ENCODE measurements at places on chromosomes 6 and 20.

DNA sequence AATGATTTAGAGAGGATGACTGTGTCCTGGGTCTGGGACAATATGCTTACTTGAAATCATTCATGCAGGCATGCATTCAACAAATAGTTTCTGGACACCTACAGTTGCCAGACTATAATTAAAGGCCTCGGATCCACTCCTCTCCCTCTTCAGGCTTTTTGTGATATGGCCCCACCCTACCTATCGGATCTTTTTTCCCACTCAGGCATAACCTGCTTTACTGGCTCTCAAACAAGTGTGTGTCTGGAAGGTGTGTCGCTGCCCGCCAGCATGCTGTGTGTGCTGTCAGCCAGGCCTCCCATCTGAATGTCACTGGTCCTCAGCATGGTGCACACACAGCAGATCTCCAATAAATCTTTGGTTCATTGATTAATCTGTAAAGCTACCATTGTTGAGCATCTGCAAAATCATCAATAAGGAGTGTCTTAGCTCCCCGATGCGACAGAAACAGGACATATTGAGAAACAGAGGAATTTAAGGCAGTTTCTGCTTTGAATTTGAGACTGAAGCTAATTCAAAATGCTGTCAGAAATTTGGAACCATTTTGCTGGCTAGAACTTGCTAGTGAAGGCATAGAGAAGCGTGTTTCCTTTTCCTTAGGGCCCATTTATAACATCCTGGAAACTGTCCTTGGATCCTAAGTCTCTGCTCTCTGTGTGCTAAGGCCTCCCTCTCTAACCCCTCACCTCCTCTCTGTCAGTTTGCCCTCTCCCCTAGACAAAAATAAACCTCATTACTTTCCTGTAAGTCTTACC lies 23.5 kb upstream of the CCN6 start:
- no peak for DNase-seq

GRCh38 chr6:158939255-158940159 lies 60.5 kb downstream of the RSPH3 start:
- no peak for DNase-seq

- DNase-seq, result peak; percentile 40
These were observed 744 bp downstream of the RIOK1 start for GRCh38 chr6:7390226-7390878.

DNA sequence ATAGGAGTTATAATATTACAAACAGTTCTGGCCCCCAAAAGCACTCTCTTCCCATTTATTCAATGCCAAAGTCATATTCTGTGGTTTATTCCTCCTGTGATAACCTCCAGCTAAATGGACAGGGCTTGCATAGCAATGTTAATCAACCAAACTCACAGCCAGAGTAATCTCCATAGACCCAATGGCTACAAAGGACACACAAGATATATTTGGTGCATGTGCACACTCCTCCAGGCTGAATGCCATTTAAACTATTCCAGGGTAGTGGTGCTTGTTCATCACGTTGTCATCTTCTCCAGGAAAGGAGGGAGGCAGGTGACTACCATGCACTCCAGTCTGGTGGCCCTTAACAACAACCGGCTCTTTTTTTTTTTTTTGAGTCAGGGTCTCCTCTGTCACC lies 56.8 kb downstream of the B3GAT2 start:
- no peak for DNase-seq

DNA sequence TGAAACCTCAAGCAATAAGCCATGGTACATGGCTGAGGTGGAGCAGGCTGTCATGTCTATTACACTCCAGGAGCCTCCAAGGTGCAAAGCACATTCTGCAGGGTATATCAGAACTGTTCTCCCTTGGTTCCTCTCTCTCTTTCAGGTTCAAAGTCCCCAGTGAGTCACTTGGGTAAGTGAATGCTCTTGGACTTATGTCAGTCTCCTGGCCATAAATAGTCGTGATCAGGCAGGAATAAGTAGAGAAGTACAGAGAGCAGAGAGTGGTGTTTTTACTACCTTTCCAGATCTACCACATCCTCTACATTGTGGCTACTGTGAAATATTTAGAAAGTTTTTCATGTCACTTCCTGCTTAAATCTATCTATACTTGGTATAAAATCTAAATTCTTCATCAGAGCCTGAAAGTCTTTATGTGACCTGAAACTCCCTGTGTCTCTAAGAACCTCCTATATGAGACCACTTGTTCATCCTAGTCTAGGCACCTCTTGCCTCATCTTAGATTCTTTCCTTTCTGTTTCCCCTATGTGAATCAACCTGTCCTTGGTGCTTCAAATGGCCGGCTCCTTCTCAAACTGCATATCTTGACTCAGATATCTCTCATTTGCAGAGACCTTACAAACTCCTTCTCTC lies 1077.6 kb upstream of the MAP3K7 start:
- no peak for DNase-seq

DNA sequence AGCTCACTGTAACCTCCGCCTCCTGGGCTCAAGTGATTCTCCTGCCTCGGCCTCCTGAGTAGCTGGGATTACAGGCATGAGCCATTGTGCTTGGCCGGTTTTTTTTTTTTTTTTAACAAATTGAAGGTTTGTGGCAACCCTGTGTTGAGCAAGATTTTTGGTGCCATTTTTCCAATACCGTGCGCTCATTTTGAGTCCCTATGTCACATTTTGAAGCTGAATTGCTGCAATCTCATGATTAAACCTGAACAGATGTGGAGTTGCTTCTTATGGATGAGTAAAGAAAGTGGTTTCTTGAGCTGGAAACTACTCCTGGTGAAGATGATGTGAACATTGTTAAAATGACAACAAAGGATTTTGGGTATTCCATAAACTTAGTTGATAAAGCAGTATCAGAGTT lies 16.6 kb downstream of the SASH1 start:
- DNase-seq, result no peak

DNA sequence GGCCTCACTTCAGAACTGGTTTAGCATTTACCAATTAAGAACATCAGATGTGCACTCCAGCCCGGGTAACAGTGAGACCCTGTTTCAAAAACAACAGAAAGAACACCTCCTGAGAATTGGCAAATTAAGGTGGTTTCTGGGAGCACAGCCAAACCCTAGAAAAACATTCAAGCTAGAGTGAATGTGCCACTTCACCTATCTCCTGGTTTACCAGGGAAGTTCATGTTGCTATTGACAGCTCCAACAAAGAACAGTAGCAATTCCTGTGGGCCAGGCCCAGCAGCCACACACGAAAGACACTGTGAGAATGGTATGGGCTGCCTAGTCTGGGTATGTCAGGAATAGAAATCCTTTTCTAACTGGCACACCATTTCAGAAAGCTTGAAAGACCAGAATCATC lies 4.9 kb downstream of the POLR1C start:
- DNase-seq, result no peak

GRCh38 chr6:159100395-159101182 lies 55.8 kb upstream of the TAGAP start:
- DNase-seq, result no peak

- DNase-seq, result no peak
These were observed 280.2 kb downstream of the TBC1D7 start for GRCh38 chr6:13048113-13048512.

DNA sequence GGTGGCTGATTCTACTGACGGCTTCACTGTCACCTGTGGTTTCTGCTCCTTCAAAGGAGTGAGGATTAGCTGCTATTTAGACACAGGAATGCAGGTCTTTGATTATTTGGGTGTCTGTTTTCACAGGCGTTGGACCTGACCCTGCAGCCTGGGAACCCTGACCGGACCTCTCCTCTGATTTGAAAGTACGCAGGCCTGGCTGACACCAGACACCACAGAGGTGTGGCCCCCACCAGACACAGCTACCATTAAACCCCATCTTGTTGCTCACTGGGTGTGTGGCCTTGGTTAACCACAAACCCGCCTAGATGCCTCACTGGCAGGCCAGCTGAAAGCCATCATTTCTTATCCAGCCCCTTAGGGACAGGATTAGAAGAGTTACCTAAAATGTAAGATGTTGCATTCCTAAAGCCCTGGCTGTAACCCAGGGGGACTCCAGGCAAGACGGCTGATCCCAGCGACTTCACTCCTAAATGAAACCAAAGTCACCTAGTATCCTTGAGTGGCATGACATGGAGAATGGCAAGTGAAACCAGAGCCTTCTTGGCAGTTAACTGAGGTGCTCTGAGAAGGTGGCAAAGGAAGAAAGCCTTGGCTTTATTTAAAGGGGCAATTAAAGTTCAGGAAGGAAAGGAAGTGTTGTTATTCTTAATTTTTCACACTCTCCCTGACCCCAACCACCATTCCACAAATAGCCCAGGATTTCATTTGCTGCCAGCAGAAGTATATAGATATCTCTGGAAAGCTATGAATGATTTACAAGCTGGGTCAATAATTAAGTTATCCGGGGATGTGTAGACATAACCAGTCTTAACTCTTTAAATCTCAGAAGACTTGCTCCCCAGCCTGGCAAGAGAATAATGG lies 169.9 kb downstream of the QRSL1 start:
- DNase-seq, result no peak

DNA sequence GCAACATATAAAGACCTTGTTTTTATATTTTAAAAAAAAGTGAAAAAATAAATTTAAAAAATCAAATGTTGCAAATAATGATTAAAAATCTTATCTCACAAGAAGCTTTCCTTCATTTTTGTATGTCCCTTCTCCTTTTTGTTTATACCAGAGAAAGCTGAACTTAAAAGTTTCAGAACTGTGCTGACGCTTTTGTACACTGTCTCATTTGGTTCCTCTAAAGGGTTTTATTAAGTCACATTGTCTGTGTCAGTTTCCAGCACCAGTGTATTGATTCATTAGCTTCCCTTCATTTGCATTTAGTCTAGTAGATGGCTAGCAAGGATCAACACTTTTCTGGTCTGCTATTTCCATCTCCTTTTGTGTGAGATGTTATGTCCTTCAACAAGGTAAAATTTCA lies 6.7 kb downstream of the PCED1A start:
- DNase-seq, result no peak

- no peak for DNase-seq
These were observed 332.9 kb upstream of the PRDM1 start for GRCh38 chr6:105753207-105753606.

GRCh38 chr6:124463271-124463670 lies 499.0 kb upstream of the RNF217 start:
- DNase-seq, result no peak

DNA sequence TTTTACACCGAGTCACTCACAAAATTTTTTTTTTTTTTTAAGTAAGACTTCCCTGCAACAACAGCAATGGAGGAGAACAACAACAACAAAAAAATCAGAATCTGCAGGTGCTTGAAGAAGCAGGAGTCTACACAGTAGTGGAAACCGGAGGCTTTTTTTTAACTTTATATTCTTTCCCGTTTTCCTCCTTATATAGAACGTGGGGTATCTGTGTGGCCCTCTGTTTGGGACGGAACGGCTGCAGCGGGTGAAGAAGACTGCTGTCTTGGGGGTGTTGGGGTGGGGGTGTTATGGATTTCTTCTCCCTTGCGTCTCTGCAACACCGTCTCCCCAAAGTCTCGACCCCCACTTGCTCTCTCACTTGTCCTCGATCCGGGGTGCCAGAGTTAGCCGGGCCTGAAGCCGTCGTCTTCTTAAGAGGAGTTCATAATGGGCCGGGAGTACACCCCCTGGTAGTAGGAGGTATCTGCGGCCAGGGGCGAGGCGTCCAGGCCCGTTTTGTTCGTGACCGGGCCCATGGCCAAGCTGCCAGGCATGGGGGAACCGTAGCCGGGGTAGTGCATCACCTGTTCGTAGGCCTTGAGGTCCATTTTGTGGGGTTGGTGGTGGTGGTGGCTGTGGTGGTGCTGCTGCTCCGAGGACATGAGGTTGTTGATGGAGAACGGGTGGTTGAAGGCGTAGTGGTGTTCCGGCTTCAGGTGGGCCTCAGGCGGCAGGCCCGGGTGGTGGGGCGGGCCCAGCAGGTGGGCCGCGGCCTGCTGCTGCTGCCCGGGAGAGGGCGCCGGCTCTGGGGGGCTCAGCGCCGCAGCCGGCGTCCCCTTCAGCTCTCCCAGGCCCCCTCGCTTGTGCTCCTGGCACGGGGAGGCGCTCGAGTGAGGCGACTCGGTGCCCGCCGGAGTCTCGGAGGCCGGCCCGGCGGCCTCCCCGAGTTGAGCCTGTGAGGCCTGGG lies 2.7 kb downstream of the FOXA2 start:
- no peak for DNase-seq

GRCh38 chr20:62120990-62121775 lies 1.1 kb upstream of the LSM14B start:
- peak; percentile 62 for DNase-seq

DNA sequence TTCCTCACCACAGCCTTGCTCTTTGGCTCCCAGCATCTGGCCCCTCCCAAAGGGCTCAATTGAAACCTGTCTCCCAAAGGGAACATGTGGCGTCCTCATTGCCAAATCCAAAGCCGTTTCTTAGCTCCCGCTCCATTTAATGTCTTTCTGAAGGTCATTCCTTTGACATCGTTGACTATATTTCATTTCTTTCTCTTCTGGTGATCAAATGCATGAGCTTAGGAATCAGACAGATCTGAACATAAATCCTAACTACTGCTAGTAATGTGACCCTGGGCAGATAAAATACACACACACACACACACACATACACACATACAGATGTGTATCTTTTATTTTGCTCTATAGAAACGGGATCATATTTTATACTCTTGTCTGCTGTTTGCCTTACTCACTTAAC lies 964.7 kb upstream of the FLRT3 start:
- no peak for DNase-seq

GRCh38 chr6:52532457-52532856 lies 44.4 kb downstream of the TRAM2 start:
- no peak for DNase-seq

DNA sequence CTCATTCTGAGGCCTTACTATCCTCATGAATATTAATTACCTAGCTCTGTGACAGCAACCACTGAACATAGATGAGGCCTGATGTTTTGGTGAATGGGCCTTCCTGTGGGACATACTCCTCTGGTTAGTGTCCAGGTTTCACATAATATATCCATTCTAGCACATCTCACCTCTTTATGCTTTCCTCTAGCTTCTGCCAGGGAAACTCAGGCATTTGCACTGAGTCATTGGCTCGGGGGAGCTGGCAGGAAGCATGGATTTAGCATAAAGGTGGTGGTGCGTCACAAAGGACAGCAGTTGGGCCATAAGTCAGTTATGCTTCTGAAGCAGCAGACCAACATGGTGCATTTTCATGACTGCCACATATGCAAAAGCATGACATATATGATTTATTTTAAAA lies 37.5 kb upstream of the TMEM170B start:
- no peak for DNase-seq

GRCh38 chr6:151060766-151061531 lies 178.8 kb upstream of the AKAP12 start:
- no peak for DNase-seq

- no peak for DNase-seq
These were observed 83.3 kb downstream of the OPRM1 start for GRCh38 chr6:154122195-154122925.

GRCh38 chr6:79010422-79010821 lies 67.6 kb downstream of the PHIP start:
- DNase-seq, result no peak

- no peak for DNase-seq
These were observed 34.9 kb downstream of the SNAI1 start for GRCh38 chr20:50017576-50018248.

DNA sequence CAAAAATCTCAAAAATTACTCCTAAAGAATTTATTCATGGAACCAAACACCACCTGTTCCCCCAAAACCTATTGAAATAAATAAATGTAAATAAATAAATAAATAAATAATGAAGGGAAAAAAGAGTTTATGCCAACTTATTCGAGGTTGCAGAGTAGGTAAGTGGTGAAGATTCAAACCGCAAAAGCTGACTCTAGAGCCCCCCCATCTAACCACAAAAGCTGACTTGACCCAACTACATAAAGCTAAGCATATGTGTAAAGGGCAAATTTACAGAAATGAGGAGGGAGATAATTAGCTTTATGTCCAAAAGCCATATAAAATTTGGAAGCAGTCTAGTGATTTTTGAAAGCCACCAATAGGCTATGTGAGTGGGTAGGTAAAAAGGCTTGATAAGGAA lies 486.9 kb downstream of the PKHD1 start:
- no peak for DNase-seq

Measured in AML-193 (cell line).